SHP77 (cell line): ENCODE measurements at places on chromosomes 6 and 20.

GRCh38 chr20:21684671-21685070, 20.8 kb upstream of the PAX1 start:
- DNase-seq: no peak

DNA sequence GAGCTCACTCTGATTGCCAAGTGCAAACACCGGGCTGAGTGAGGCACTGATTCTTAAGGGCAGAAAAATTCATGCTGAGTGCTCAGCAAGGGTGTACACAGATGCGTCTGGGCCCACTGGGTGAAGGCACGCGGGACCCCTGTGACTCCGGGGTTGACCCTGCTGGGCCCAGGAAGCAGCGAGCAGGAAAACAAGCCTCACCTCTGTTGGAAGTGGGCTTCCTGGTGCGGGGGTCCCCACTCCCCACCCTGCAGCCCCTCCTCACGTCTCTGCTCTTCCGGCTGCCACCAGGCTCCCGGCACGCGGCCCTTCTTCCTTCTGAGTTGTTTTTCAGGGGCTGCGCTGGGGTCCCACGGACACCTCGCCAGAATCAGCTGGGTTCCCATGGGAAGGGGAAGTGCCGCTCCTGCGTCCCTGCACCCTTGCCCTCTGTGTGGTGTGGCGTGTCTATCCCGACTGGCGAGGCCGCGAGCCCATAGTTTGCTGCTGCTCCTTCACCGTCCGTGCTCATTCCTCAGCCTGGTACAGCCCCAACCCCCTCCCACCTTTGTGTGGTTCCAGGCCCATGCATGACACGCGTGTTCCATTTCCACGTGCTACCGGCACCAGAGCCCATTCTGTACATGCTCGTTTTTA, 80.6 kb upstream of the BHLHE23 start:
- no peak for DNase-seq

GRCh38 chr6:129767776-129768485, 58.0 kb upstream of the ARHGAP18 start:
- DNase-seq: peak; percentile 6

DNA sequence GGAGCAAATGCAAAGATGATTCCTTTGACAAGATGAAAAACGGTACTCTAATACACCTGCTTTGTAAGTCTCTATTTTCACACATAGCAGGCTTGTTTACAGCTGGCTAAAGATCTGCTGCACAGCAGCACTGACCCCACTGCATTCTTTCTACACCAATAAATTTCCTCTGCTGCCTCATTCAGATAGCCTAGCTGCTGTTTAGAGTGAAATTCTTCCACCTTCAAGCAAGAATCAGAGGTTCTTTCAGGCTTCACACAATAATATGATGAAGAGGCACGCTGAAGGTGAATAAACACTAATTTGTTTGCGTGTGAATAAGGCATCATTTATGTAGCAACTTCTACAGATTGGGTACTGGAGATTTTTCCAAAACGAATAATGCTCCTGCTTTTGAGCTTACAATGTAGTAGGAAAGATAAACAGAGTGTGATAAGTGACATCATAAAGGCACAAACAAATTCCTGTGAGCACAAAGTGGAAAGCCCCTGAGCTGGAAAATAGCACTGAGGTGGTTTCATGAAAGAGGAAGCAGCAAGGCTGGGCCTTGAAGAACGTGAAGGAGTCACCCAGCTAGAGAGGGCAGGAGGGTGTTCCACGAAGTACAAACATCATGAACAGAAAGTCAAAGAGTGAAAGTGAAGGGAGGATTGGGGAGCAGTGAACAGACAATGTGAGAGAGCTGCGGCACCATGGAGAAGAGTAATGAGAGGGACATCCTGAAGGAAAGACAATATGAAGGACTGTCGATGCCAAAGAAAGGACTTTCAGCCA, 543.4 kb downstream of the CD83 start:
- no peak for DNase-seq

DNA sequence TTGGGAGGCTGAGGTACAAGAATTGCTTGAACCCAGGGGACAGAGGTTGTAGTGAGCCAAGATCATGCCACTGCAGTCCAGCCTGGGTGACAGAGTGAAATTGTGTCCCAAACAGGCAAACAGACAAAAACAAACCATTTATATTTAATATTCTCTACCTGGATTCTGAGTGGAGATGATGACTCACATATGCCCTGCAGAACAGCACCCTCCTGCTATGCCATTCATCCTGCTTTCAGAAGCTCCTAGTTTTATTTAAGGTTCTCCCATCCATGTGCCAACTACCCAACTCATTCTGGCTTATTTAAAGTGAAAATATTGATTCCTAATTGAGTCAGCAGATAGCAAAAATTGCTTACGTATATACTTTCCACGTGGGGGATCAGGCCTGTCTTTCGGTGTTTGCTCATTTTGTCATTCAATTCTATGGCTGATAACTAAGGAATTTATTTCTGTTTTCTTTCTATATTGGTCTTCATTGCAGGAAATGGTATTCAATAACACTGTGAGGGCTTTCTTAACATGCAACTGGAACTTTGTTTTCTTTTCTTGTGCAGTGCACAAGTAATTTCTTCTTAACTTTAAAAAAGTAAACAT, 459.1 kb upstream of the JAG1 start:
- DNase-seq: no peak

- no peak for DNase-seq
Measured at GRCh38 chr6:12221856-12222255, 68.3 kb upstream of the EDN1 start.

- DNase-seq: no peak
Measured at GRCh38 chr20:33604991-33605370, 57.1 kb upstream of the C20orf144 start.

- DNase-seq: no peak
Measured at GRCh38 chr6:16380220-16380809, 141.9 kb downstream of the GMPR start.

GRCh38 chr20:53324816-53325215, 268.8 kb downstream of the ZNF217 start:
- DNase-seq: no peak

GRCh38 chr6:30886897-30887255, 2.6 kb downstream of the DDR1 start:
- DNase-seq: no peak

DNA sequence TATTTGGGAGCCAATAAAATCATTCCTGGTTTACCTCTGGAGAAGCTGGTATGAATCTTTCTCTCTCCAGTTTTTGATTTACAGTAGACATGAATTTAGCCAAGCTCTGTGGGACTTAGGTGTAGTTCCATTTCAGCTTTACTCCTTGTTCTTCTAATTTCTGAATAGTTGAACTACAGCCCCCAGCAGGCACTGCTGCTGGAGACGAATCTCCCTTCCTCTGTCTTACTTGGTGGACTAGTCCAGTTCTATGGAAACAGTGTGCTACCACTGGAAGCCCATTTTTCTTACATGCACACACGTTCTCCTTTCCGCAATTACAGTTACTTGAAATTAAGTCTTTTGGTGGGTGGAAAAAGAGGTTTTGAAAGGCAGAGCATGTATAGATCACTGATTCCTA, 42.3 kb downstream of the RALGAPB start:
- DNase-seq: no peak

DNA sequence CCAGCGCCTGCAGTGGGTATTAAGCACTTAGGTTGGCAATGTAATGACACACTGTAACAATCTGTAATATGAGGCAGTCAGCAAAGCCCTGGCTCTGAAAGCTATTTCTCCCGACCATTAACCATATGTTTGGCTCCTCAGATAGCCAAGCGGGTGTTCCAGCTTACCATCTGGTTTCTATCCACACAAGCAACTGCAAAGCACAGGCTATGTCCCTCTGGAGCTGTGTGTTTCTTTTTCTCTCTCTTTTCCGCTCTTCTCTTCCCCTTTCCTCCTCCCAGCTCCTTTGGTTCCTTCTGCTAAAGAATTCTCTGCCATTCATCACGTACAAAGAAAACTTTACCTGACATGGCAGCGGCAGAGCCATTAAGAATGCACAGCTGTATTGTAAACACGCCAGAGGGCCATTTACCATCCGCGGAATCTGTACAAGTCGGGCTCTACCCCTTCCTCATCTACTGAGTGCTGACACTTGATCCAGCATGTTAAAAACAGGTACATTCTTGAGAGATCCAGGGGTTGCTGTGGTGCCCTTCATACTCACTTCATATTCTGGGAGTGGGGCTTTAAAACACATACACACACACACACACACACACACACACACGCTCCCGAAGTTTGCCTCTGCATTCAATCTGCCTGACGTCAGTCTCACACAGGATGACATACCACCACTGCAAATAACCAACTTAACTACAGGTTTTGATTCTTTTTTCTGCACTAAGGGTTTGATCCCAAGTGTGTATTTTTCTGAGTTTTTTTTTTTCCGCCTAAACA, 77.2 kb downstream of the BACH2 start:
- peak; percentile 54 for DNase-seq

- DNase-seq: no peak
Measured at GRCh38 chr6:10268611-10269310, 146.1 kb downstream of the TFAP2A start.

DNA sequence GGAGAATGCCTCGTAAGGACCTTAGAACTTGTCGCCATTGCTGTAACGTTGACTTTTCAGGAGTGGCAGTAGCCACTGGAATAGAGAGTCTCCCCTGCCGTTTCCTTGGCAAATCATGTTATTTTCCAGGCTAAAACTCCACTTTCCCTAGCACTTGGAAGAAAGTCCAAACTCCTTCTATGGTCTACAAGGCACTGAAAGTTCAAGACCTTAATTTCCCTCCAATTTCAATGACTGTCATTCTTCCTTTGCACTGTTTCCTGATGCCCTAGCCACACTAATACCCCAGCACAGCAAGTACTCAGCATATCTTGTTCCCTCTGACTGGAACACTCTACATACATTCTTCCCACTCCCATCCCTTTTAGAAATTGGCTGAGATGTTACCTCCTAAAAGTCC, 1.8 kb upstream of the TBPL1 start:
- DNase-seq: no peak

GRCh38 chr6:79413562-79414002, 123.6 kb downstream of the LCA5 start:
- DNase-seq: no peak

DNA sequence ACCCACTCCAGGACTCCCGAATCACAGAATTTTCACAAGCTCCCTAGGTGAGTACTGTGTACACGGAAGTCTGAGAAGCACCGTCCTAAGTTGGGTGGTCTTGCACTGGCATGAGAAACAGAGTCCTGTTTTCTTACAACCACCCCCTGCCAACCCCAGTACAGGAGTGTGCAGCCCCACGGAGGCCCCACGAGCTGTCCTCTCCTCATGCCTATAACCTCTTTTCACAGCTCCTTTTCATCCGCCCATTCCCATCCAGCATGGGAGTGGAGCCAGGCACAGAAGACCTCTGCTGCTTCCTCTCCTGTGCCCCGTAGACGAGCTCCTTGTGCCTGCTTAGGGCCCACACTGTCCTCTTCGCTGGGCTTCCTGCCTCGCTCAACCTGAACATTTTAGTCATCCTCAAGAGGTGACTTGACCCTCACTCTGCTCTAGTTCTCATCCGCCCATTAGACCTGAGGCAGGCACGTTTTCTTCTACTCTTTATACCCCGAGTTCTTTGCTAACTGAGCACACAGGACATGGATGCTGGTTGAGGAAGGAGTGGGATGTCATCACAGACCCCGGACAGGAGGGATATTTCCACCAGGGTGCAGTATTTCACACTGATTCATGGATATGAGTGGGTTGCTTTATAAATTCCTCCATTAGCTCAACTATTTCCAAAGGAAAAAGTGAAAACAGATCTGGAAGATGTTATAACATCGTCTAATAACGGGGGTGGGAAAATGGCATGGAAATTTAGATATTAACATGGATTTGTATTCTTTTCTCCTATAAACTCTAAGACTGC, 160.5 kb downstream of the TTLL2 start:
- no peak for DNase-seq

DNA sequence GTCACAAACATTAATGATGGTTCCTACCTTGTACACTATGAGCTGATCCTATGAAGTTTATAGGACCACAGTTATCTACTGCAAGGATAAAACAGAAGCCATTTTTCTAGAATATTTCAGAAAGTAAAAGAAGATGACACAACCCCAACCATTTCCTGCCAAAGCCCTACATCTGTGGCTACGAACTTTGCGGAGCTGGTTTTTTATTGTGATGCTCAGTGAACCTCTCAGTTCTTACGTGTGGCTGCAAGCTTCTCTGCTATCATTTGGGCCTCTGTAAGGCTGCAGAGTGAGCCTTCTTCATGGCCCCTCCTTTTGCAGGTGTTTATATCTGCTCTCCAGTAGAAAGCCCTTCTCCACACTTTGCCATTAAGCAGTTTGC, 17.8 kb upstream of the TAGAP start:
- DNase-seq: no peak

DNA sequence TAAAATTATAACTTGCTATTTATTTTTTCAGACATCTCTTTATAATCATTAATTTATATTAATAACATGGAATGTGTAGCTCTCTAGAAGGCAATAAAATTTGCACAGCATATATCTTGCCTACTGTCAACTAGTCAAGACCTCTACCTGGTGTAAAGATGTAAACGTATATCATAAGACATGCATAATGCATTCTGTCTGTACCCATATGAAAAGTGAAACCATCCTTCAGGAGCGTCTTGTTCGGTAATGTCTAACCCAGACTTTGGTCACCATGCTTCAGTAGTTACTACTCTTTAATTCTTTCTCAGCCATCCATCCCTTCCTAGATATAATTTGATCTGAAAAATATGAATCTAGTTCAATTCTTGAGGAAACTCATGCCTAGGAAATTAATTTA, 21.0 kb downstream of the CEP43 start:
- DNase-seq: no peak

DNA sequence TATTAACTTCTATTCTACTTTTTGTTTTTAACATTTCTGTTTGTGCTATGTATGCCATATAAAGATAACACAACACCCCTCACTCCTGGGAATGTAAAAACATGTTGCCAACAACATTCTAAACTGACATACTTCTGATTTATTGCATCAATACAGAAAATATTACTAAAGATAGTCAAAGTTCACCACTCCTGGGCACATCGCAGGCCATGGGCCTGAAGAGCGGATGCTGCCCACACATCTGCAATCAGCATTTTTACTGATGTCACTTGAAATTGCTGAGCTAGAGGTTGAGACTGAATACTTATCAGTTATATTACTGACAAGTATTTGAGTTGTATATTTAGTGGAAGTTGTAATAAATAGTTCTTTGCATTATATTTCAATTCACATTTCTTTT, 711.9 kb upstream of the EPHA7 start:
- DNase-seq: no peak

DNA sequence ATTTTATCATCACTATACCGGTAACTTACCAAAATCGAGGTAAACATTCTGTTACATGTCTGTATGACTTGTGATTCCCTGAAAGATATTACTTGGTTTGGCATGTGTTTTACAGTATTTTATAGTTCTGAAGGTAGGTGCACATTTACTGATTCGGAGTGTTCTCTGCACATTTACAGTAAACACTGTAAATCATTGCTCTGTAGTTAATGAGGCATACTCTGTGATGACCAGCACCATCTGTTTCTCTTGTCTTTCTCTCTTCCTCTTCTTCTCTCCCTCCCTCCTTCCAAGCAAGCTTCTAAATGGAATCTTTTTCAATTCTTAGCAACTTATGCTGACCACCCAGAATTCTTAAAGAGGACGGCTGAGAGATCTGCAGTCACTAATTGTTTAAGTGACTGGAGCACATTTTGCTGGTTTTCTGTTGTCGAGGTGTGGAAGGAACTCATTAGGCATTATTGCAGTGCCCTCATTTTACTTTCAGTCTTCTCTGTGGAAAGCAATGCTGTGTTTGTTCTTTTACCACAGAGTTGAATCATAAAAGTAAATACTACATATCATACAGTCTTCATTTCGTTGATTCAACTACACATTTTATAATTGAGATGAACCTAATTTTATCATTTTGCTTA, 126.5 kb downstream of the UTRN start:
- DNase-seq: no peak
